ENCODE measurements at places on chromosomes 16 and 17.
A peak's percentile ranks its signal among the peaks of the same experiment; 100 is the strongest.

GRCh38 chr16:30619202-30619601, 9.0 kb upstream of the ZNF689 start:
- DNase-seq = no peak

DNA sequence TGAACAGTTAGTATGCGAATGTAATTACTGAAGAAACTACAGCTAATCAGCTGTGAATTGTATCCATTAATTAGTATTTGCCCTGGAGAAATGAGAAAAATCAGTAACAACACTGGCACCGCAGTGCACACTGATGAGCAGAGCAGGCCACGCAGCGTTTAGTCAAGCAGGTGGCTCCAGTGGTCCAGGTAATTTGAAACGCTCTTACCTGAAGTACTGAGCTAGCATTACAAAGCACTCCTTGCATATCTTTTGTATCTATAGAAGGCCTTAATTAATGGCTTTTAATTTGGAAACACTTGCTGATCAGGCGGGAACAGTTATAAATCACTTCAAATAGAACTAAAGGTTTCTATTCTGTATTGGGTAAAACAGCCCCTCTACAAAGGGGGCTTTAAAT, 76.4 kb downstream of the TOX3 start:
- DNase-seq = no peak

- DNase-seq = no peak
Observed at GRCh38 chr17:45334701-45335677, 18.2 kb upstream of the MAP3K14 start.

DNA sequence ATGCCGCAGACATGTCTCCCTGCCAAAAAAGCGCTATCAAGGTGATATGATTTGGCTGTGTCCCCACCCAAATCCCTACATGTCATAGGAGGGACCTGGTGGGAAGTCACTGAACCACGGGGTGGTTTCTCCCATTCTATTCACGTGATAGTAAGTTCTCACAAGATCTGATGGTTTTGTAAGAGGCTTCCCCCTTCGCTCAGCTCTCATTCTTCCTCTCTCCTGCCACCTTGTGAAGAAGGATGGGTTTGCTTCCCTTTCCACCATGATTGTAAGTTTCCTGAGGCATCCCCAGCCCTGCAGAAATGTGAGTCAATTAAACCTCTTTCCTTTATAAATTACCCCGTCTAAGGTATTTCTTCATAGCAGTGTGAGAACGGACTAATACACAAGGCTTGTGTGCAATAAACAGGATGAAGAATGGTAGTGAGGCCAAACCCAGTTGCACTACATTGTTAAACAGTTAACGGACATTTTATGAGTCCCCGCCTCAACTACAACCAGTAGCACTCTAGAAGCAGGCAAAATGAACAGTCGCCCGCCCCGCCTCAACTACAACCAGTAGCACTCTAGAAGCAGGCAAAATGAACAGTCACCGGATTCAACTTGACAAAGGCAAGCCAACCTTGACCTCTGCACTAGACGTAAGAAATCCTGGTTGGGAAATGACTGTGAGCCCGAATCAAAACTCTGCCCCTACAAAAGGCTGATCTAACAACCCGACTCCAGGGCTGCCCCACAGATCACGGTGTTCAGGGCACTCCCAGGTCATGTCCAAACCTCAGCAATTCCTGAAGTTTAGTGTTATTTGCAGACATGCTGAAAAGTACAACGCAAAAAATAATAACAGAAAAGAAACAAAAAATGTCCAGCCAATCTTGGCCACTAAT, 26.3 kb downstream of the VPS53 start:
- no peak for DNase-seq

DNA sequence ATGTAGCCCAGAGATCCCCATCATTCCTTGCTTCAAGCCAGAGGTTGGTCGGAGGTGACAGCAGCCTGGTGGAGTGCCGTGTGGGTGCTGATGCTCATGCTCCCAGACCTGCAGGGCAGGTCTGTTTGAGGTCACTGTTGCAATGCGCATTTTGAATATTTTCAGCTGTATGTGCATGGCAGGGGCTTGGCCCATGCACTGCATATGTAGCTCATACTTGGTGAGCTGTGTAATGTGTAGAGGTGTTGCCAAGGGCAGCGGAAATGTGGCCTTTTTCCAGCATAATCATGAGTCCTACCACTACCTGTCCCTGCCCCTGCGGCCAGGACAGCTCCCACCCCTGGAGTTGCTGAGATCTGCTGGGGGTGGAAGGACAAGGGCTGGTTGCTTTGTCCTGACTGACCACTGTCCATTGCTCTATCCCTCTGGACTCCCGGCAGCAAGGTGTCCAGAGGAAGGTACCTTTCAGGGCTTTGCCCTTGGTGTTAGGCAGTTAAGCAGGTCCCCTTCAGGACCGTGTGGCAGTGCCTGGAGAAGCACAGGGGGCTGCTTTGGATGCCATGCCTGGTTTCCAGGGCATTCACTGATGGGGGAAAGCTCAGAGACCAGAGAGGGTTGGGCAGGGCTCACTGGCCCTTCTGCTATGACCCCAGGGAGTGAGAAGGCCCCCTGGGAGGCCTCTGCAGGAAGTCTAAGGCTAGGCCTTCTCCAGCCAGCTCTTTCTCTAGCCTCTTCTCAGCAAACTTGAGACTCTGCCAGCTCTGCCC, 215.2 kb downstream of the NTN1 start:
- DNase-seq = no peak

DNA sequence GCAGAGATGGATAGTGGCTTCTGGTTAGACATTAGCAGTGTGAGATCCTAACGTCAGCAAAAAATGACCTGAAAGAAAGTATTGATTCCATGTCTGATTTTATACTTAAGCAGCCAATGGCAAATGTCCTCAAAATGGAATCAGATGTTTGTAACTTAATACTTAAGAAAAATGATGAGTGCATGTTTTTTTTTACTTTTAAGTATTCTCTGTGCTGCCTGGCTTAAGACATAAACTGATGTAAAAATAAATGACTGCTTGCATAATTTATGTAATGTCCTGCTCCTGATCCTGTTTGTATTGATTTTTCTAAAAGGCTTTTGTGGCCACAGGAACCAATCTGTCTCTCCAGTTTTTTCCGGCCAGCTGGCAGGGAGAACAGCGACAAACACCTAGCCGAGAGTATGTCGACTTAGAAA, 7.4 kb downstream of the CBFB start:
- no peak for DNase-seq

DNA sequence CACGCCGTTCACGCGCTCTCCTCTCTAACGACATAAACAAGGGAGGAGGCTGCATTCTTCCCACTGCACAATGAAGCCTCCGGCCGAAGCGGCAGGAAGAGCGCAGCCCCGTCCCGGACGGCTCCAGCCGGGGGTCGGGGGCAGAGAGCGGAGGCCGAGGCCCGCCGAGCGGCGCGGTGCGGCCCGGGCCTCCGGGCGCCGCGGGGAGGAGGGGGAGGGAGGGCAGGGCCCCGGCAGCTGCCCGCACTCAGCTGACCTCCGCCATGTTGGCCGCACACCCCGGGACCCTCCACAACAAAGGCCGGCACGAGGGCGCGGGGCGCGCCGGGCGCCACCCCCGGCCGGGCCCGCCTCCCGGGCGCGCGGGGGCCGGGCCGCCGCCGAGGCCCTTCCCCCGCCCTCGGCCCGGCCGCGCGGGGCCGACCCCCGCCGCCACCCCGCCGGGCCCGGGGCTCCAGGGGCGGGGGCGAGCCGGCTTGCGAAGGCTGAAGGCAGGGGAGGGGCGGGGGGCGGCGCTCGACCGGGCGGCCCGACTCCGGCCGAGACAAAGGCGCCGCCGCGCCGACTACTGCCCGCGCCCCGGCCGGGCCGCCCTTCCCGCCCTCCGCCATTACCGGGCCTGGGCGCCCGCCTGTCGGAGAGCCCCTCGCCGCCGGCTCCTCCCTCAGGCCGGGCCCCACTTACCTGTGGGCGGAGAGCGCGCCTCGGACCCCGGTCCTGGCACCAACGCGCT, 527 bp downstream of the SIAH1 start:
- peak; percentile 64 for DNase-seq

DNA sequence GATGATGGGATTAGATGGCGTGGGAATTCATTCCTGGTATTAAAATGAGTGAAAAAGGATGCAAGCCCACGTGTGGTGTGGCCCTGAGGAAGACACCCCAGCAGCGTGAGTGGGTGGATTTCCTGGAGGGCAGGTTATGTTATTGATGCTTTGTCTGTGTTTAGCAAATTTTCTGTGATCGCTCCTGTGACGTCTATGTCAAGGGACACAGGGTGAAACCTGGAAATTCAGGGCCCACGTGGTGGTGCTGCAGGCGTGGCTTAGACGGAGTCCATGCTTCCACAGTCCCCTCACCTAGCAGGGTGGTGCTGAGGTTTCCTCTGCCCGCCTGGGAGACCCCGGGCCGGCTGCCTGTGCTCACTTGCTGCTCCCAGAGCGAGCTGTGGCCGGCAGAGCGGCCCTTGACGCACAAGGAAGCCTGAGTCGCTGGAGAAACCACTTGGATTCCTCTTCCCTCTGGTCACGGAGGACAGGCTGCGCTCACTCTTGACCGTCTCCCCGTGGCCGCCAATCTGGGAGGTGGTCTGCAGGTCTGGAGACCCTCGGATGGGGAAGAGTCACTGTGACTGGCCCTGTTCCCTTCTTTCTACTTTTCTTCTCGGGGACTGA, 23.4 kb downstream of the BAIAP2 start:
- DNase-seq = no peak

DNA sequence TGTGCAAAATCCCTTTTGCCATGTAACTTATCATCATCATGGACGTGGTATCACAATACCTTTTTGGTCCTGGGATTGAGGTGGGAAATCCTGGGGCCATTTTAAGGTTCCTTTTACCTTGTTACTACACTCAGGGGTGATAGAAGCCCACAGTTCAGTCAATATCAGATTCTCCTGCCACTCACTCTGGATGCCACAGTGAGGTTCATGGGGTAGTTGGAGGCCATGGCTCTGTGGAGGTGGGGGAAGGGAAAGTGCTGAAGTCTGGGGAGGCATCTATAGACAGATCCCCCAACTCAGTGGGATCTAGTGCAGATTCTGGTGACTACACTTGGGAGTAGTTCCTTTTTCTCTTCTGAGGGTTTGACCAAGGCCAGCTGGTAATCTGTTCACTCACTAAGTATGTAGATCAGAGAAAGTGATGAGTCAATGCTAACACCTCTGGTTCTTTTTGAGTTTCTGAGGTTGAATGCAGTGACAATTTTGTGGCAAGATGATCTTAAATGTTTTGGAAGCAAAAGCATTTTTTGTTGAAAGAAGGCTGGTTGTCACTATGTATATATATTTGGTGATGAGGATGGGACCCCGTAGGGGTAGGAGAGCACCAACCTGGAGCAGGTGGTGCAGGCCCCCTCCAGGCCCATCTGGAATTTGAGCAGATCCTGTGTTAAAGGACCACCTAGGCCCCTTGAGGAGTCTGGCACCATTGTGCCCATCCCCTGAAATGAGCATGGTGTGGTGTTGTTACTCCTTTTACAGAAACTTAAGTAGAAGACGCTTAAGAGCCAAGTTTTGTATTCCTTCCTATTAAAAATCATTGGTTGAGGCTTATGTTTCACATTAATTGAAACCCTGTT, 18.8 kb upstream of the IRF8 start:
- DNase-seq = no peak

- no peak for DNase-seq
Observed at GRCh38 chr17:2563061-2563460, 30.4 kb upstream of the PAFAH1B1 start.

DNA sequence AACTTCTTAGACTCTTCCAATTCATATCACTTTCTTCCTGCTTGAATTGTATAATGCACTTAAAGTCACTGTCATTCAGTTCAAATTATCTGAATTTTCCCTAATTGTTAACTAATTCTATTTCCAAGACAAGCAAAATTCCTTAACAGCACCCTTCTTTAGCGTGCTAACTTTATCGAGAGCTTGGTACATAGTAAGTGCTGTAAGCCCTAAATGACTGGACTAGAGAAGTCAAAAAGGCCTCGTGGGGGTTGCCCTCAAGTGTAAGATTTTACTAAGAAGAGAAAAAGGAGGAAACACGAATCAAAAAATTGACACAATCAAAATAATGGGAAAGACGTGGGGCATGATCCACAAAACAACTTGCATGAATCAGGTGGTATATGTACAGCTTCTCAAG, 11.3 kb downstream of the KANSL1 start:
- DNase-seq = no peak

DNA sequence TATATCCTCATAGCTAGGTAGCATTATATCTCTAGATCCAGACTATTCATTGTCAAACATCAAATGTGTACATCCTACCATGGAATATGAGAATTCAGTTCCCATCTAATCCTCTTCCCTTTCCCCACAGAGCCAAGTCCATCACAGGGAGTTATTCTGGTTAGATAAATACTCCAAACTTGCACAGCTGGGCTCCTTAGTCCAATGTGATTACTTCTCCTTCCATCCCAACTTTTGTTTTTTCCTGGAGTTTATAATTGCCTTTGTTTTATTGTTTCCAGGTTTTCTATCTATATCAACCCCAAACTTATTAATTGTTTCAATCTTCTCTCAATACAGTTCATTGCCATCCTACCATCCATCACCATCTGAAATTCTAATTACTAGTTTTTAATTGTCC, 59.9 kb downstream of the MYH11 start:
- DNase-seq = no peak

GRCh38 chr17:27349540-27350021, 55.7 kb downstream of the WSB1 start:
- DNase-seq = no peak

DNA sequence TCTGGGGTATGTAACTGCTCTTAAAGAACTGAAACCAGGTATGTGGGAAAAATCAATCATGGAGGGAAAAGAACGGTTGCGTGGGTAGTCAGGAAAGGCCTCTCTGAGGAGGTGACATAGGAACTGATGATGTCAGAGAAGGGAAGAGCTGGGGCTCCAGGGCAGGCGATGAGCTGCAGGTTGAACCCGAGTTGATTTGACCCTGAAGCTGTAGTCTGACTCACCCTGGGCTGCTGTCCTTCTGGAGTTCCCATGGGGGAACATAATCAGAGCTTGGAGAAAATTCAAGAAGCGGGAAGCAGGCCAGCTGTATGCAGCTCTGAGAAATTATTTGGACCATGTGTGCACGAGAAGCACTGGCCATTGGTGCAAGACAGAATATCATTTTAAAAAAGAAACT, 16.7 kb downstream of the SLC6A2 start:
- no peak for DNase-seq

DNA sequence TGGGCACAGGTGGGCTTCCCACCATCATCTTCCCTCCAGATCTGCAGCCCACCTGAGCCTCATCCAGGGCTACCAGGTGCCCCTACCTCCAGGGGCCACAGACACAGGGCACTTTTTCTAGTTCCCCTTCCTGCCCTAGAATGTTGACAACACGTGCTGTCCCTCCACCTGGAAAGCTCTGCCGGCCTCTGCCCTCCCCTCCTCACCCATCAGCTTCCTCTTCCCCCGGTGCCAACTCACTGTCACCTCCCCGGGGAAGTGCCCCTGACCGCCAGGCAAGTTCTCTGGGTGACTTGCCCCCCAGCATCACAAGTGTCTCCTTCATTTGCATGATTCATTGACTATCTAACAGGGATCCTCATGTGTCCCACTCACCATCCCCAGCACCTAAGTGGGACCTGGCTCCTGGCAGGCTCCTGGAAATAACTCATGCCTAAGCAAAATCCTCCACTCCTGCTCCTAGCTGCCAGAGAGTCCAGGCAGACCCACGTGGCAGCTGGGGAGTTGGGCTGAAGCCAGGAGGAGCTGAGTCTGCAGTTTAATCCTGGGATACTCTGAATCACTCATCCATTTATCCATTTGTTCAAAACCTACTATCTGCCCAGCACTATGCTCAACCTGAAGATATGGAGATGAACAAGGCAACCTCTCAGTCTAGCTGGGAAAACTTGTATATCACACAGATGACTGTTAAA, 304.4 kb downstream of the FOXL1 start:
- DNase-seq = peak; percentile 7

All from anterior cingulate cortex (tissue), 58 donors.